Calu3 (cell line): ENCODE measurements at places on chromosomes 12 and 14. TPM values are rescaled to one million over a fixed set of nuclear protein-coding genes. Genes with fewer than 3 reads are reported as not detected.
A peak's percentile ranks its signal among the peaks of the same experiment; 100 is the strongest.

GRCh38 chr14:90559811-90560492 lies 163.1 kb downstream of the CALM1 start:
- DNase-seq: no peak

AQP6 gene
- total RNA-seq: 0.86 and 0.94 TPM in 2 replicates

GLI1 gene
- 0.54 and 0.61 TPM in 2 replicates for total RNA-seq

DNA sequence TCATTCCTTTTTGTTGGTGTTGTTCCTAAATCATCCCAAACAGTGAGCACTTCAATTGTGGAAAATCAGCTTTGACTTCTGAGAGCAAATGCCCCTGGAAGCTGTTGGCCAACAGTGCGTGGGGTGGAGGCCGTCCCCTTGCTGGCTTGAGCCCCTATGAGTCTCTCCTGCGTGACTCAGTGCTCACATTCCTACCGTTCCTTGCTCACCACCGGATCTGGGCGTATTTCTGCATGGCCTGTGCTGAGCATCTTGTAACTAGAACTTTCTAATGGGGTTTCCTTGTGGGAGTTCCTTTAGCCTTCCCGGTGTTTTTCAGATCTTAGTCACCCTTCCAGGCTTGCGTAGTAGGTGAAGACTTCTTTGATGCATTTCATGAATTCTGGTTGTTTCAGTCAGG lies 14.7 kb downstream of the SERPINA1 start:
- DNase-seq: peak; percentile 69

FOXG1 gene
- total RNA-seq: not detected in 2 replicates

- no peak for DNase-seq
Measured at GRCh38 chr12:62726471-62726980, 208.4 kb downstream of the PPM1H start.

GRCh38 chr12:57112492-57113294 lies 1.5 kb upstream of the STAT6 start:
- DNase-seq: no peak

DNA sequence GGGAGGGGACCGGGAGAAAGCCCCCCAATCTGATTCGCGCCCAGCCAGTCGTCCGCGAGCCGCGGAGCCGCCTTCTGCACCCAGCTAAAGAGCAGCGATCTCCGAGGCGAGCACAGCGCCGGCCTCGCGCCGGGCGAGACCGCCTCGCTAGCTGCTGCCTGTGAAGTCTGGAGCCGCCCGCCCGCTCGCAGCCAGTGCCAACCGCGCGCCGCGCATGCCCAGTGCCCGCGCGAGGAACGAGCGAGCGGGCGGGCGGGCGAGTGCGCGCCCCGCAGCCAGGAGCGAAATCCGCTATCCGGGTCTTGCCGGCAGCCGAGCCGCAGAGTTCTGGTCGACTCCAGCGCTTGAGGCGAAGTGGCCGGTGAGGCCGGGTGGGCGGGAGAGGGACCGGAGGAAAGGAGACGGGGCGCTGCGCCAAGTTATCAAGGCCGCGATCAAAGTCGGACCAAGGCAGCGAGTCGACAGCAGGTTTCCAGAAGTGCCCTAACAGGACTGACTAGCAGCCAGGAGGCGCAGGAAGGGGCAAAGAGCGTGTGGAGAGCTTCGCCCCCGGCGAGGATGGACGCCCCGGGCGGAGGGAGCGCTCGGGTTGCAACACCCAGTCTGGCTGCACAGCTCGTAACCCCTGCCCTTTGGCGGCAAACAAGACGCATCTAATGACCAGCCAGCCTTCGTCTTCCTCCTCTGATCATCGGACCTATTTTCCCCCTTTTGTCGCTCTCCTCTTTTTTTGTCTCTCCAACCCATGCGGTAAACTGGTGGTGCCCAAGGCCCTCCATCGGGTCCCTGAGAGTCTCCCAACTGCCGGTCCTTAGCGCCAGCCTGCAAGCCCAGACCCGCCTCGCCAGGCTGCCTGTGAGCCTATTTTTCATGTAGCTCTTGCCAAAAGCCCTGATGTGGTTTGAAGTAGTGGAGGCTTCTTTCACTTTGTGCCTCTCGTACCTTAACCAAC lies at the start of gene EPS8:
Gene EPS8 (minus strand): TSS at position 169 of the 952 bp plus-strand sequence. CDS start 106,437 bp downstream, outside the sequence.
- peak; percentile 95 for DNase-seq

GYS2 gene
- not detected in 2 replicates for total RNA-seq

GRCh38 chr12:55705782-55706402 lies 1.8 kb downstream of the ITGA7 start:
- DNase-seq: peak; percentile 40

ALG10 gene
- total RNA-seq: 16.4 and 17.4 TPM in 2 replicates

DNA sequence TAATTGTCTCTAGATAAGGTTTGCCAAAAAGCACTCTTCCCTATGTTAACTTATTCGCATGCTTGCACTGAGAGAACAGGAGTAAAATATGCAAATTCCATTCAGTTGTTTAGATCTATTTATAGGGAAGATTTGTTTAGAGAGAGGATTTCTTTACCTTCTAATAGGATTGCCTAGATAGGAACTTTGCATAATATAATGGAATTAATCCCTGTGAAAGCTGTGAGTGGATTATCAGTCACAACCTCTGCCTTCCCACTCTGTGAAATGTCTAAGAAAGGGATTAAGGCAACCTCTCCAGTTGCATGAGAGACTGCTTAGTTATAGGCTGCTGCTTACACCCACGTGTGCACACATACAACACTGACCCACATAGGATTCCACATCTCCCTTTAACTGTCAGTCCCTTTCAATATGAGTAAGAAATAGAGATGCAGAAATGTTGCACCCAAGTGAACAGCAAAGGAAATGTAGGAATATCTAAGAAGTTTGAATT lies 83.2 kb downstream of the ALG10B start:
- no peak for DNase-seq

GPD1 gene
- total RNA-seq: 0.21 and 1.0 TPM in 2 replicates

DNA sequence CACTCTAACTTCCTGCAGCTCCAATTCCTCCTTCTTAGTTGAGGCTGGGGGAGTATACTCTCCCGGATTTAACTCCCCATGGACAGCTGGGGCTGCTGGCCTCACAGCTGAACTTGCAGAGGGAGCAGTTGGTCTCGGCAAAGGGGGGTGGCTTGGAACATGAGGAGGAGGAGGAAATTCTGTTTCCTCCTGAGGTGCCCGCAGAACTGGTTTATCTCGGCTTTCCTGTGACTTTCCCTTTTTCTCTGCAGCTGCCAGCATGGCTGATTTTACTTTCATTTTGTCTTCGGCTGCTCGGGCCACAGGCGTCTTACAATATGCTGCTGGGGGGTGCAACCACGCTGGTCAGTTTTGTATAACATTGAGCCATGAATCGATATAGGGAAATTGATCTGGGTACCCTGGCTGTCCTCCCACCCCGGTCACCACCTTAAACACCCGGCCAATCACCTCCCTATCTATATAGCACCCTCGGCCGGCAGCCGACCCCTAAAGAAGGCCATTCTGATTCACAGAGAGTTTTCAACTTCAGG lies 1317.6 kb downstream of the TMEM121 start:
- DNase-seq: peak; percentile 78

AHNAK2 gene
- total RNA-seq: 42.0 and 56.5 TPM in 2 replicates

GRCh38 chr12:102957339-102958050 lies at the start of gene ASCL1:
TSS of gene ASCL1 (plus strand) at chr12:102957674. CDS start at chr12:102958245, 571 bp downstream.
- peak; percentile 13 for DNase-seq
